ENCODE measurements at places on chromosomes 2 and 18. TPM values are rescaled to one million over a fixed set of nuclear protein-coding genes. Genes with fewer than 3 reads are reported as not detected.

RBKS gene
- not detected for total RNA-seq

UGT1A5 gene
- total RNA-seq, result not detected

INHBB gene
- total RNA-seq, result 0.70 TPM

SLC1A4 gene
- 3.7 TPM for total RNA-seq

FRZB gene
- 4.4 TPM for total RNA-seq

ALK gene
- total RNA-seq, result not detected

ERMN gene
- total RNA-seq, result 5.0 TPM

SMIM21 gene
- total RNA-seq, result not detected

MYO7B gene
- 381 TPM for total RNA-seq

UGT1A10 gene
- 168 TPM for total RNA-seq

L3MBTL4 gene
- total RNA-seq, result 13.4 TPM

CTAGE1 gene
- not detected for total RNA-seq

CRYGD gene
- total RNA-seq, result not detected

RAB27B gene
- 4.7 TPM for total RNA-seq

SKA1 gene
- 5.8 TPM for total RNA-seq

GEN1 gene
- 16.8 TPM for total RNA-seq

SLC11A1 gene
- total RNA-seq, result 12.6 TPM

PIK3C3 gene
- total RNA-seq, result 37.9 TPM

CCDC74B gene
- total RNA-seq, result 2.1 TPM

TCF7L1 gene
- 2.4 TPM for total RNA-seq

LRRC30 gene
- total RNA-seq, result not detected

CENPA gene
- not detected for total RNA-seq

ADGRF3 gene
- total RNA-seq, result not detected

ZNF514 gene
- total RNA-seq, result 14.2 TPM

RTTN gene
- 28.1 TPM for total RNA-seq

CCT4 gene
- 42.1 TPM for total RNA-seq

CNGA3 gene
- total RNA-seq, result 2.2 TPM

HJURP gene
- 2.1 TPM for total RNA-seq

IL37 gene
- not detected for total RNA-seq

IL1RL2 gene
- not detected for total RNA-seq

GNAL gene
- total RNA-seq, result 4.6 TPM

SLC19A3 gene
- total RNA-seq, result 5.0 TPM

BARD1 gene
- 5.8 TPM for total RNA-seq

CHST9 gene
- total RNA-seq, result 0.27 TPM

UNC80 gene
- not detected for total RNA-seq

SOWAHC gene
- total RNA-seq, result 8.3 TPM

RAB17 gene
- total RNA-seq, result 220 TPM

SNX17 gene
- total RNA-seq, result 75.9 TPM

CCNT2 gene
- 38.0 TPM for total RNA-seq

KIAA2012 gene
- not detected for total RNA-seq

SCN1A gene
- not detected for total RNA-seq

DSG1 gene
- total RNA-seq, result not detected

DES gene
- total RNA-seq, result 574 TPM

RFTN2 gene
- 0.47 TPM for total RNA-seq

PKDCC gene
- 113 TPM for total RNA-seq

CDH19 gene
- 2.5 TPM for total RNA-seq

ICA1L gene
- 2.5 TPM for total RNA-seq

GCA gene
- 23.9 TPM for total RNA-seq

CHRNG gene
- total RNA-seq, result not detected

CLEC4F gene
- total RNA-seq, result not detected

FHOD3 gene
- 10.7 TPM for total RNA-seq

ABCG5 gene
- 9.3 TPM for total RNA-seq

DCDC2C gene
- total RNA-seq, result not detected

TWIST2 gene
- 41.3 TPM for total RNA-seq
